ENCODE measurements at places on chromosomes 2 and 18. TPM values are rescaled to one million over a fixed set of nuclear protein-coding genes. Genes with fewer than 3 reads are reported as not detected.

Gene TGFA
- not detected for total RNA-seq

Gene DSC3
- total RNA-seq: 0.58 TPM

Gene DSG4
- total RNA-seq: not detected

Gene COLEC11
- total RNA-seq: not detected

Gene GALNT5
- 4.3 TPM for total RNA-seq

Gene GRB14
- not detected for total RNA-seq

Gene RIT2
- total RNA-seq: not detected

Gene C2orf80
- not detected for total RNA-seq

Gene REG3A
- total RNA-seq: not detected

Gene ELOA2
- total RNA-seq: not detected

Gene NTSR2
- not detected for total RNA-seq

Gene LDLRAD4
- total RNA-seq: not detected

Gene ALK
- total RNA-seq: not detected

Gene EGR4
- total RNA-seq: not detected

Measured in myometrial cell (primary cell).